AG09319 (cell line): ENCODE measurements at places on chromosomes 5 and 9.

- DNase-seq = no peak
Observed at GRCh38 chr5:55577353-55578060, 42.7 kb upstream of the PLPP1 start.

DNA sequence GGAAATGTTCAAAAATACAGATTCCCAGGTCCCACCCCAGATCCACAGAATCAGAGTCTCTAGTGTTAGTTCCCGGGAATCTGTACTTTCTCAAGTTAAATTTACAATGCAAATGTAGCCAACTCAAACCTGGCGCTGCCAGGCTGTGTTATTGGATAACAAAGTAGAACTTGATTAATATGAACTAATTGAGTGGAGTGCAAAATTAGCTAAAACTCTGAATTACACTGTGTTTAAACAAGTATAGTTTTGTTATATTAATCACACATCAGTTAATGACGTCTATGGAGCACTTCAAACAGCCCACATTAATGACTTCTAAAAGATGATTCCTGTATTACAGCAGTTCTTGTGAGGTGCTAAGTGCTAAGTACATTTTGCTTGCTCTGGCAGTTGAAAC is 32.4 kb upstream of the CYFIP2 start:
- no peak for DNase-seq

DNA sequence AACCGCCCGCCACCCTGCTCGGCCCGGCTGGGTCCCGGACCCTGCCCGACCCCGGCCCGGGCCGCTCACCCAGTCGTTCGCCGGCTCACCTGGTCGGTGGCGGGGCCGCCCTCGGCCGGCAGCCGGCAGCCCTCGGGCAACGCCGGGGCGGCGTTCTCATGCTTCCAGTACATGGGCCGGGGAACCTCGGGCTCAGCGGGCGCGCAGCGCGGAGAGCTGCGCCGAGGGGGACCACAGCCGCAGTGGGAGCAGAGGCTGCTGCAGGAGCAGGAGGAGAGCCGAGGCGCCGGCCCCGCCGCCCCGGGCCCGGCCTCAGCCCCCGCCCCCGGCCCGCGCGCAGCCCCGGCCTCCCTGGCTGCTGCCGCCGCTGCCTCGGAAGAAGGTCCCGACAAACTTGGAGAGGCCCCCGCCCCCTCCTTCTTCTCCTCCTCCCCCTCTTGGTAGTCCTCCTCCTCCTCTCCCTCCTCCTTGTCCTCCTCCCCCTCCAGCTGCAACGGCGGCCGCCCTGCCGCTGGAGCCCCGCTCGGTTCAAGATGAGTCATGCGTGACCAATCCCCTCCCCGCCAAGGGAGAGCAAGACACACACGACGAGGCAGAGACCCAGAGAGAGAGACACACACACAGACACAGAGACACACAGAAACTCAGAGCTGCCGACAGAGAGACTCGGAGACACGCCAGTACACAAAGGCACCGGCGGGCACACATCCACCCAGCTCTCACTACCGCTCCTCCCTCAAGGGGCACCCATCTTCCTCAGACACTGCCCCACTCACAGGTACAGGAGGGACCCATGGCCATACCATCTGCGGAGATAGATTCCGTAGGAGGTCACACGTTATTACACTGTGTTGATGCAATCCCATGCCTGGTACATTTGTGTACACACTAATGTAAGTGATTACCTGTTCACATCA is at the start of gene LHX6:
LHX6 (minus strand) TSS at position 390 of the 917 bp plus-strand sequence; CDS start at position 173, 217 bp downstream.
- no peak for DNase-seq

DNA sequence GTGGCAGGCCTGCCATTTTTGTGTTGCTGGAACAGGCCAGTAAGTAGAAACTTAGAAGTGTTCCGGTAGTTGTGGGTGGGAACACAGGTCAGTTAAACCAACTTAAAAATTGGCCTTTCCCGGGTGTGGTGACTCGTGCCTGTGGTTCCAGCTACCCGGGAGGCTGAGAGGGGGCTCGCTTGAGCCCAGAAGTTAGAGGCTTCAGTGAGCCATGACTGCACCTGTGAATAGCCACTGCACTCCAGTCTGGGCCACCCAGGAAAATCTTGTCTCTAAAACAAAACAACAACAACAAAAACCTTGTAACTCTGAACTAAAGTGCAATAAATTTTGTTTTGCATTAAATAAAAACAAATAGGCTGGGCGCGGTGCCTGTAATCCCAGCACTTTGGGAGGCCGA is 1.4 kb upstream of the NHP2 start:
- DNase-seq = no peak

DNA sequence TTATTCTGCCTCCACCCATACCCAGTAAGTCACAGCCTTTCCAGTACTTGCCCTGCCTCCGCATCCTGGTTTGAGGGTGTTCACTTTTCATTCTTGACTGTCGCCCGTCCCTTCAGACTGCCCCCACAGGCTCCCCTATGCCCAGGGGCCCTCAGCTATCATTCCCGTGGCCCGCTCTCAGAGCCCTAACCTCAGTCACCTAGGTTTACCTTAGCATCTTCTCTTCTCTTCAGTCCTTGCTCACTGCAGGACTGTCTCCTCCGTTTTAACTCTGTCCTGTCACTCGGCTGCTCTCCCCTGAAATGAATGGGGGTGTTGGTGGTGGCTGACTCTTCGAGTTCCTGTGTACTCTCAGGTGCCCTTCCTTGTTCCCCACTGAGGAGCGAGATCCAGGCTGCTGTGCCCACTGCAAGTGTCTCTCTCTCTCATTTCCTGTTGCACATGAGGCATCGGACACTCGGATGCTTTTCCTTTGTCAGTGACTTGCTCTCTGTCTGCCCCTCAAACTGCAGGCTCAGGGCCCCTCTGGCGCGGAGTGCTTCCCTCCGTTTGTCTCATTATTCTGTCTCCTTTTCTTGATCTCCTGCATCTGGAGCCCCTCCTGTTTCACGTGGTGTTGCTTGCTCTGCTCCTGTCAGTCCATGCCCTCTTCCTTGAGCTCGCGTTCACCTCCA is 89.8 kb downstream of the CACNA1B start:
- no peak for DNase-seq

GRCh38 chr9:17005056-17005823 is 129.6 kb upstream of the CNTLN start:
- DNase-seq = peak; percentile 69

DNA sequence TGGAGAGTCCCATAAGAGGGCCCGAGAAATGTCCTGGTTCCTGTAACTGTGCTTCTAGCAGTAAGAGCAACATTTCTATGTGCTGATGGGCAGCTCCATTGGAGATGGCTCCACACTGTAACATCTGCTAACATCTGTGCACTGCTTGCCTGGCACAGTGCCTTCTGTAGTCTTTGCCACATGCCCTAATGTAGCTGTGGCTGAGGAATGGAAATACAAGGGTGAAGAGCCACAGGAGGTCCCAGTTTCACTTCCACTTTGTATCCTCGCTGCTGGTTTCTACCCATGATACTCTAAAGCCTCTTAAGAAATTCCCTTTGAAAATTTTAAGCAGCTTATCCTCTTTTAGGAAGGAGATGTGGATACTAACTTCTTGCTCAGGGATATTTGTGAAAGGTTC is 97.4 kb downstream of the HOMER1 start:
- DNase-seq = no peak

- DNase-seq = no peak
Observed at GRCh38 chr5:14185326-14186058, 42.4 kb downstream of the TRIO start.

- no peak for DNase-seq
Observed at GRCh38 chr5:72723581-72723980, 92.9 kb upstream of the TNPO1 start.

DNA sequence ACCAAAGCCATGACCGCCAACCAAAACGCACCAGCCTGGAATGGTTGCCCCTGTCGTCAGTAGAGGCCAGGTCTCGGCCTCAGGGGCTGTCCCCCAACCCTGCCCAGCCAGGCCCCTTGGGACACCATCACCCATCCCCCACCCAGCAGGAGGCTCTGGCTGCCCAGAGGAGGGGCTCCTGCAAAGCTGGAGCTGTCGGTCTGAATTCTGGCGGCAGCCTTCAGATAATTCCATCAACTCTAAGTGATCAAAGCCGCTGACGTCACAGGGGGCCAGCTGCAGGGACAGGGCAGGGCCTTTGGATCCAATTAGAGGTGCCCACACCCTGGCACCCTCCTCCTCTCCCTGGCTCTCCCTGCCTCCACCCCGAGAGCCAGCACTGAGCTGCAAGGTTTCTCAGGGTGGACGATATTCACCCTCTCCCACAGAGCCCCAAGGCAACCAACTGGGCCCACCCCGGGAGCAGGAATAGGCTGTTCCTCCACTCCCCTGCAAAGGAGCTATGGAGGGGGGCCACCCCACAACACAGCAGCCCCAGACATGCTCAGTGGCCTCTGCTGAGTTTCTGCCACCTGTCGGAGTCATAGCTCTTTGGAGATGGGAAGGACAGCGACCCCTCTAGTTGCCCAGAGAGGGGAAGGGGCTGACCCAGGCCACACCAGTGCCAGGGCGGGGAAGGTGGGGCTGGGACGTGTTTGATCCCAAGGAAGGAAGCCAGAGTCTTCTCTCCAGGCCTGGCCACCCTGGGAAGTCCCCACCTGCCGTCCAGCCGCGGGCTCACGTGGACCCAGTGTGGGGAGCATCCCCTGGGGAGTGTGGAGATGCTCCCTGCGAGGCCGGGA is 78.4 kb downstream of the NTNG2 start:
- DNase-seq = no peak

GRCh38 chr9:31030741-31031202 is 1353.7 kb upstream of the ACO1 start:
- no peak for DNase-seq

DNA sequence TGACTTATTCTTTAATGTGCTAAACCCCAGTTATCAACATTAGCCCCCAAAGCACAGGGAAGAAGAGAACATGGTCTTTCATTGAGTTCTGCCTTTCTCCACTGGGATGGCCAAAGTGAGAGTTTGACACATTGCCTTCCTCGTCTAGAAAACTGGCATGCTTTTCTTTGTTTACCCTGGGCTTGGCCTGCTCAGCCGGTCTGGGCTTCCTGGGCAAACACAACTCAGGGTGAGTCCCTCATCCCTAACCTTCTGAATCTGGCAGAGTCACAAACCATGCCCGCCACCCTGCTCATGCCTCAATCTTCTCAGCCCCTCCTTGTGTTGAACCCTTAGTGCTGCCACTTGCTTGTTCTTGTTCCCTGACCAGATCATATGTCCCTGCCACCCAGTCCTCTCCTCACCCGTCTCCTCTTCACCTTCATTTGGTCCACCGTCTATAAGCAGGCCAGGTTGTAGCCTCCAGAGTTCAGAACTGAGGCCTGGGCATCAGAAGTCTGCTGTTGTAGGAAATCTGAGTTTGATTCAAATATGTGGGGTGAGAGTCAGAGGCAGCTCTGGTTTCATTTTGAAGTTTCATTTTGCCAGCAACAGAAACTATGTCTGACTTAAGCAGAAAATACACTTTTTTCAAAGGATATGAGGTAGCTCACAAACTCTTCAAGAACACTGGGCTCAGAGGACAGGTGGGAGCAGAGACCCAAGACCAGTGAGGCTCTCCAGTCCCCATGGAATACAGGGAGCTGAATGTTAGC is 217.6 kb downstream of the NDUFS4 start:
- DNase-seq = no peak

DNA sequence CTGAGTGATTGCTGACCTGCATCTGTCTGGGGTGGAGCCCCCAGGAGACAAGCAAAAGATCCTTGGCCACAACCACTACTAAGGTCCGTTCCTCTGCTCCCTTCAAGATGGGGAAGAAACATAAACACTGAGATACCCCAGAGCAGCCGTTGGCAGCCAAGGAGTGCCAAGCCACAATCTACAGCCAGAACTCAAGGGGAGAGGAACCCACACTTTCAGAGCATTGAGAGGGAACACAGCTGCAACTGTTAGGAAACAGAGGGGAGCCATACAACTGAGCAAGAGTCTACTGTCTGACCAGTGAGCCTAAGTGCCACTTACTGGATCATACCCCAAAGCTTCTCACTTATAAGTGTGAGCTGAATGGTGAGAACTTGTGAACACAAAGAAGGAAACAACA is 44.6 kb upstream of the ADRB2 start:
- no peak for DNase-seq

DNA sequence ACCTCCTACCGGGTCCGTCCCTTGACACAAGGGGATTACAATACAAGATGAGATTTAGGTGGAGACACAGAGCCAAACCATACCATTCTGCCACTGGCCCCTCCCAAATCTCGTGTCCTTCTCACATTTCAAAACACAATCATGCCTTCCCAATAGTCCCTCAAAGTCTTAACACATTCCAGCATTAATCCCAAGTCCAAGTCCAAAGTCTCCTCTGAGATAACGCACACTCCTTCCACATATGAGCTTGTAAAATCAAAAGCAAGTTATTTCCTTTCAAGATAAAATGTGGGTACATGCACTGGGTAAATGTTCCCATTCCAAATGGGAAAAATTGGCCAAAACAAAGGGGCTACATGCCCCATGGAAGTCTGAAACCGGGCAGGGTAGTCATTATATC is 463.9 kb upstream of the CDH9 start:
- DNase-seq = no peak

DNA sequence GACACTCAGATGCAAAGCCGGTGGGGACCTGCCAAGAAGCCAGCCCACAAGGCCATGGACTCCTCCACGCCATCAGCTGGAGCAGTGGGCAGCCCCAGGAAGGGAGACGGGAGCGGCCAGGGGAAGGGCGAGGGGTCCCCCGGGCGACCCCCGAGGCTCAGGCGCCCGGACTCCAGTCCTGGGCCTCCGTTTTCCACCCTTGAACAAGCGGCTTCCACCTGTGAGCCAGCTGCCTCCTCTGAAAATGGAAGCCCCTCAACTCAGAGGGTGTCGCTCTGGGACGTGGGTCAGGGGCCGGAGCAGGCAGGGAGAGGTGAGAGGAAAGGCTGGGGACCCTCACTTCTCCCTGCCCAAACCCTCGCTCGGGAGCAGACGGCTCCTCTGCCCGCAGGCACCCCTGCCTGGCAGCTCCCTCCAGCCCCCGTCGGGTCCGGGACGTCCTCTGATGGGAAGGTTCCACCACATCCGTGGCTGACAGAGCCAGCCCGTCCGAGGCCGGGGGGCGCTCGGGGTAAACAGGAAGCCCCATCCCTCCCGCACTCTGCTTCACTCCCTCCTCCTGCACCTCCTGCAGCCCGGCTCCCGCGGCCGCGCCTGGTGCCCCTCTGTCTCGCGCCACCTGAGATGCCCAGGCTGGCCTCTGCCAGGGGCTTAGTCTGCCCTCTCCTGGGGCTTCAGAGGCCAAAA is 3.7 kb upstream of the EGFL7 start:
- DNase-seq = no peak

- no peak for DNase-seq
Observed at GRCh38 chr5:119655061-119655460, 25.7 kb downstream of the FAM170A start.

- no peak for DNase-seq
Observed at GRCh38 chr5:38576961-38577684, 20.7 kb upstream of the LIFR start.

DNA sequence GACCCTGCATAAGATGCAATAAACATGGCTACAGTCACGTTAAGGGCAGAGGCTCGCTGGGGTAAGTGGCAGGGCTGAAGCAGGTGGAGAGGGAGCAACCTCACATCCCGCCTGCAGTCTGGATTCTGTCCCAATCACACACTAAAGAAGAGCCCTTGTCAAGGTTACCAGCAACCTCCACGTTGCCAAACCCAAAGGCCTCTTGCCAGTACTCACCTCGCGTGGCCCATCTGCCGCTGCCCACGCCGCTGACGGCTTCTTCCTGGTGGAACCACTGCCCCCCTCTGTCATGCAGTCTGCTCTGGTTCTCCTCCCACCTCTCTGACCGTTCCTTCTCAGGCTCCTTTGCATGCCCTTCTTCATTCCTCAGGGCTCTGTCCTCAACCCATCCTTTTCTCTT is 8.8 kb downstream of the AQP7 start:
- DNase-seq = no peak

- DNase-seq = no peak
Observed at GRCh38 chr5:173035904-173036707, 20.0 kb upstream of the CREBRF start.

- DNase-seq = no peak
Observed at GRCh38 chr5:78809444-78809843, 160.9 kb upstream of the LHFPL2 start.
